H9 (cell line): ENCODE measurements at places on chromosomes 13 and 19. TPM values are rescaled to one million over a fixed set of nuclear protein-coding genes. Genes with fewer than 3 reads are reported as not detected.
A peak's percentile ranks its signal among the peaks of the same experiment; 100 is the strongest.

Gene BAX
- total RNA-seq, result 310 and 315 TPM in 2 replicates

Gene TEX29
- 0.33 TPM in 1 of 2 replicates, not detected in the other for total RNA-seq

- no peak for DNase-seq
Observed at GRCh38 chr19:1125601-1126467, 22.0 kb downstream of the GPX4 start.

Gene PCDH9
- total RNA-seq, result 0.09 and 0.11 TPM in 2 replicates

Gene DACT3
- total RNA-seq, result 0.87 and 1.1 TPM in 2 replicates

- no peak for DNase-seq
Observed at GRCh38 chr13:108609353-108609752, 20.1 kb upstream of the MYO16 start.

Gene HCST
- 0.68 and 1.8 TPM in 2 replicates for total RNA-seq

- DNase-seq, result no peak
Observed at GRCh38 chr13:41213316-41213715, 18.9 kb upstream of the KBTBD7 start.

DNA sequence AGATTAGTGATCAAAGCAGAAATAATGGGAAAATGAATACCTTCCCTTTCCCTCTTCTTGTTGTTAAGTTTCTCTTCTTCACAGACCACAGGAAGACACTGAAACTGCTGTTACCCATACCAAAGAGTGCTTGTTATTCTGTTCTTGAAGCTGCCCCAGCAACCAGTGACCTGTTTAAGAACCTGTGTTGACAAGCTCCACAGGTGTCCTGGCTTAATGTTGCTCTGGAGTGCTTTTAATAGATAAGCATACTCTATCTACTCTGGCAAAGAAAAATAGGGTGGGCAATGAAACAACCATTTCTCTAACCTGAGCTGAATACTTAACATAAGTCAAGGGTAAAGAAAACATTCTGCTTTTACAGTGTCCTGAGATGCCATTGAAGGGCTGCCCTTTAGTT is 506.7 kb upstream of the GPC6 start:
- DNase-seq, result peak; percentile 38

Gene SBK2
- total RNA-seq, result 2.5 and 2.8 TPM in 2 replicates

Gene STOML3
- not detected in 2 replicates for total RNA-seq

- DNase-seq, result no peak
Observed at GRCh38 chr13:49502954-49503353, 7.2 kb downstream of the PHF11 start.

DNA sequence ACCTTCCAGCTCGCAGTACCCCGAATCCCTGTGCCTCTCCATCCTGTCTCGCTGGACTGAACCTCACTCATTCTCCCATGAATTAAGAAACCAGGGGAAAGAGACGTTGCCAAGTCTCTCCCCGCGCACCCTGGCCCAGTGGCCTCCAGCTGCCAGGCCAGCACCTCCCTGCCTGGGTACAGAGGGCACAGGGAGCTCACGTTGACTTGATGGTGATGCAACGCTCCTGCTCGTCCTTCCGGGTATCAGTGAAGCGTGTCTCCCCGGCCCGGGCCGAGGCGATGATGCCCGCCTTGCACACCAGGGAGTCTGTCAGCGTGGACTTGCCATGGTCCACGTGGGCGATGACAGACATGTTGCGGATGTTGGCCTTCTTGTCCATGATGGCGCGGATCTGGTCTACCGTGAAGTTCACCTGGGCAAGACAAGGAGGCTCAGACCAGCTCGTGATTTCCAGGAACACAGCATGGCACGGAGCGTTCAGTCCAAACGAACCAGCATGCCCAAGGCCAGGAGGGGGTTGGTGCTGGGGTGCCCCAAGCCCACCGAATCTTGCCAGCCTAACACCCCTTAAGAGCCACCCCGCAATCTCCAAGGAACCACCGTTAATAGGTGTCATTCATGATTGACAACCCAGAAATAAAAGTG is 1.2 kb downstream of the EEF2 start:
- peak; percentile 29 for DNase-seq

GRCh38 chr19:12995596-12996405 is 526 bp downstream of the NFIX start:
- no peak for DNase-seq

DNA sequence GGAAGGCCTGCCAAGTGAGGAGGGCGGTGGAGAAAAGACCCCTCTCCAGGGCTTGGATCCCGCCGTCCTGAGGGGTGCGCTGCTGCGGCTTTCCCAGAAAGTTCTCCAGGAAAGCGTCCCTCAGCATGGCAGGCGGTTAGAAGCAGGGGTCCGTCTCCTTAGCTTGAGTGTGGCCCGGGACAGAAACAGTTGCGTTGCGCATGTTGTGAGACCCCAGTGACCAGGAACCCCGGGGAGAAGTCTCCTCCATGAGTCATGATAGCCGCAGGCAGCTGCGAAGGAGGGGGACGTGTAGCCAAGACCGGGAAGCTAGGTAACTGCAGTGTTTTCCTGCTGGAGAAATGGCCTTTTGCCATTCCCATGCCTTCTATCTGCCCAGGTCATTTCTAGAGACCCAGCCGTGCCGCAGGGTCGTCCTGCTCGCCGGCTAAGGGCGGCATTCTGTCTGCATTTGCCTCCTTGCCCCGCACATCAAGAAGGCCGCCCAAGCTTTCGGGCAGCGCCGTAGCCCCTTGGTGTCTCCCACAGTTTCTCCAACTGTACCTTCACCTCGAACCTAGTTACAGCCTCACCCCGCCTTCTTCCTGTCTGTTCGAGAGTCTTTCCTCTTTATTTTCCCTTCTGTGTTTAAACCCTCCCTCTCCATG is 64.3 kb downstream of the TM9SF2 start:
- DNase-seq, result peak; percentile 59

GRCh38 chr13:31781064-31781463 is 41.7 kb downstream of the RXFP2 start:
- DNase-seq, result no peak

DNA sequence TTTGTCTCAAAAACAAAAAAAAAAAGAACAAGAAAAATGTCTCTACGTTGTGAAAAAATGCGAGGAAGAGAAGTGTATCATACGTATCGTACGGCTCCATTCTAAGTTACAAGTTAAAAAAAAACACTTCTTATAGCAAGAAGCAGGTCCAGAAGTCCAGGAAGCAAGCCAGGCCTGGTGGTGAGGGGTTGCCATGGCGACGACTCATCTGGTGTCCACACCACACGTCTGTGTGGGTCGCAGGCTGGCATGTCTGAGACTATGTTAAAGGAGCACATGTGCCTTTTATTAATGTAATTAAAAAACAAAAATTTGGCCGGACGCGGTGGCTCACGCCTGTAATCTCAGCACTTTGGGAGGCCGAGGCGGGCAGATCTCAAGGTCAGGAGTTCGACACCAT is 5.9 kb downstream of the MED16 start:
- DNase-seq, result no peak

GRCh38 chr19:35248310-35249145 is at the start of gene LSR:
Gene LSR (plus strand): TSS chr19:35249002. CDS start chr19:35249023, 21 bp downstream.
- DNase-seq, result peak; percentile 95

Gene DZIP1
- 31.5 and 33.6 TPM in 2 replicates for total RNA-seq

Gene NCAN
- total RNA-seq, result 1.5 and 1.6 TPM in 2 replicates

Gene RXFP2
- total RNA-seq, result not detected in 2 replicates

Gene AMER2
- 0.02 and 0.04 TPM in 2 replicates for total RNA-seq

DNA sequence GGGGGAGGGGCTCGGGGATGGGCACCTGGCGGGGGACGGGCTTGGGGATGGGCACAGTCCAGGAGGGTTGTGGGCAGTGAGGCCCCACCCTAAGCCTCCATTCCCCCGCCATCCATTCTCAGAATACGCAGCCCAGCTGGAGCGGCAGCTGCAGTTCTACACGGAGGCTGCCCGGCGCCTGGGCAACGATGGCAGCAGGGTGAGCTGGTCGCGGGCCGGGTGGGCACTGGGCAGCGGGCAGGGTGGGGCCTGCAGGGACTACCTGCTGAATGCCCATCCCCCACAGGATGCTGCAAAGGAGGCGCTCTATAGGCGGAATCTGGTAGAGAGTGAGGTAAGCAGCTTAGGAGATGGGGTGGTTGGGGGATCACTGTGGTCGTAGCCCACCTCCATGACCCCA is 8.3 kb downstream of the PODNL1 start:
- DNase-seq, result no peak

DNA sequence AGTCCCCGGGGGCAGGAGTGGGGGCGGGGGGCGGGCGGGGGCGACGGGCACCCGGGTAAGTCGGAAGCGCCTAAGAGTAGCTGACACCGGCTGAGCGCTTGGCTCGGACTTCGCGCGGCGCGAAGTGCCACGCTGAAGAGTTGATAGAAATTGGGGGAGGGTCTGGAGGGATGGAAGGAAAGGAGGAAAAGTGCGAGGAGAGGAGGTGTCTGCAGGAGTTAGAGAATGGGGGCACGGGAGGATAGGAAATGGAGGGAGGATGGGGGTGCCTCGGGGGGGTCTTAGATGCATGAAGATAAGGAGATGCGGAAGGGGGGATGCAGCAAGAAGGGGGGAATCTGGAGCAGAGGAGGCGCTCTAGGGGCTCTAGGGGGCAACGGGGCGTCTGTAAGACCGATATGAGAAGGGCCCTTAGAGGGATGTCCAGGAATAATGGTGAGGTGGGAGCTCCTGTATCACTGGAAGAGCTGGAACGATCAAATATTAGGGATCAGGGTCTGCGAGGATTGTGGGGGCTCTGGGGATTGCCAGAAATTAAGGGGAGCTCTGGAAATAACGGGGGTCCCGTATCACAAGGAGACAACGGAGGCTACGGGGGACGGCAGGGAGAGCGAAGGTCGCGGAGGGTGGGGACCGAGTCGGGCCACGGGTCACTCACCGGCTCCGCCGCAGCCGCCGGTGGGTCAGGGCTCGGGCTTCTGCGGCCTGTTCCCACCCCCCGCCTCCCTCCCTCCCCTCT is at the start of gene MYPOP:
Gene MYPOP, minus strand, starts transcription at position 702 of the 739 bp plus-strand sequence. CDS start 840 bp downstream, outside the sequence.
- peak; percentile 33 for DNase-seq

DNA sequence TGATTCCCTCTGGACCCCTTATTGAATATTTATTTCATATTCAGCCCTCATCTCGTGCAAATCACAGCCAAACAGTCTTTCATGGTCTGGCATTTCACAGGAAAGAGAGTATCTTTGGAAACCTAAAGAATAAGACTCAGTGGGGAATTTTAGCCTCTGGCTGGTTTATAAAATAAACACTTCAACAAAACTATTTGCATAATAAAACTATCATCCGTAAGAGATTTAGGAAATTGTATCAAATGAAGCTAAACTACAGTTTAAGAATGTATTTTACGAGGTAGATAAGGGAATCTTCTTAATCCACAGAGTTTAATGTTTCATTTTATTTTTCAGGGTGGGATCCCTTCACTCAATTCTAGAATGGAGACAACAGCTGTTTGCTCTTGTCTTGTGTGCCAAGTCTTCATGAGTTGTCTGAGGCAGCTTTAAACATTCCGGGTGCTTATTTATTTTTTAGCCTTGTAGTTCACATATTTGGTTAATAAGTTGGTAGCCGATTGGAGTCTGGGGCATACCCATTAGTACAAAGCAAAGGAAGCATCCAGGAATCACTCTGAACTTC is 634.4 kb upstream of the KLF12 start:
- no peak for DNase-seq

Gene WDR87
- not detected in 2 replicates for total RNA-seq

Gene GSX1
- not detected in 2 replicates for total RNA-seq

DNA sequence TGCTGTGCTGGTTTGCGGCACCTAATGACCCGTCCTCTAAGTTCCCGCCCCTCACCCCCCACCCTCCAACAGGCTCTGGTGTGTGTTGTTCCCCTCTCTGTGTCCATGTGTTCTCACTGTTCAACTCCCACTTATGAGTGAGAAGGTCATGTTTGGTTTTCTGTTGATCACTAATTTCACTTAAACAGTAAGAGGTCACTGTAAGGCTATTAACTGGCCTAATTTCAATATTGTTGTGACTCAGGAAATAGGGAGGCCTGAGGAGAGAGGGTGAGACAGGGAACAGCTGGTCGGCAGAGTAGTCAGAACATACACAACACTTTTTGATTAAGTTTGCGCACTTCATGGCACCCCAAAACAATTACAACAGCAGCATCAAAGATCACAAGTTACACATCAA is 15.6 kb downstream of the TUBGCP3 start:
- DNase-seq, result no peak

DNA sequence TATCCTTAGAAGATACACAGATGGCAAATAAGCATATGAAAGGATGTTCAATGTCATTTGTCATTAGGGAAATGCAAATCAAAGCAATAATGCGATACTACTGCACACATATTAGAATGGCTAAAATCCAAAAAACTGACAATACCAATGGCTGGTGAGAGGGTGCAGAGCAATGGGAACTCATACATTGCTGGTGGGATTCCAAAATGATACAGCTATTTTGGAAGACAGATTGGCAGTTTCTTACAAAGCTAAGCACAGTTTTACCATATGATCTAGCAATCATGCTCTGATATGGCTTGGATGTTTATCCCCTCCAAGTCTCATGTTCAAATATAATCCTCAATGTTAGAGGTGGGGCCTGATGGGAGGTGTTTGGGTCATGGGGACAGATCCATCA is 122.6 kb downstream of the KCTD15 start:
- no peak for DNase-seq

DNA sequence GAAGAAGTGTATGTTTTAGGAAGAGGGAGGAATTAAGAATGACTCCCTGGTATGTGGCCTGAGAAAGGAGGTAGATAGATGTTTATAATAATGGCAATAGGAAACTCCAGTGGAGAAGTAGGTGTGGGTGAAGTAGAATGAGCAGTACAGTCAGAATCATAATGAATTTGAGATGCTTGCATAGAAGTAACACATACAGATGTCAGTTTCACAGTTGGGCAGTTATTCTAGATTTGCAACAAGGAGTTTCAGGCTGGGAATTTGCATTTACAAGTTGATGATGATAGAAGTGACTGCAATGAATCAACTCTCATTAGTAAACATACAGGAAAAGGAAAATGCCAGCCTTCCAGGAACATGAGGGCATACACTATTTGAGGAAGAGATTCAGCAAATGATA is 149.0 kb downstream of the SLITRK1 start:
- no peak for DNase-seq

DNA sequence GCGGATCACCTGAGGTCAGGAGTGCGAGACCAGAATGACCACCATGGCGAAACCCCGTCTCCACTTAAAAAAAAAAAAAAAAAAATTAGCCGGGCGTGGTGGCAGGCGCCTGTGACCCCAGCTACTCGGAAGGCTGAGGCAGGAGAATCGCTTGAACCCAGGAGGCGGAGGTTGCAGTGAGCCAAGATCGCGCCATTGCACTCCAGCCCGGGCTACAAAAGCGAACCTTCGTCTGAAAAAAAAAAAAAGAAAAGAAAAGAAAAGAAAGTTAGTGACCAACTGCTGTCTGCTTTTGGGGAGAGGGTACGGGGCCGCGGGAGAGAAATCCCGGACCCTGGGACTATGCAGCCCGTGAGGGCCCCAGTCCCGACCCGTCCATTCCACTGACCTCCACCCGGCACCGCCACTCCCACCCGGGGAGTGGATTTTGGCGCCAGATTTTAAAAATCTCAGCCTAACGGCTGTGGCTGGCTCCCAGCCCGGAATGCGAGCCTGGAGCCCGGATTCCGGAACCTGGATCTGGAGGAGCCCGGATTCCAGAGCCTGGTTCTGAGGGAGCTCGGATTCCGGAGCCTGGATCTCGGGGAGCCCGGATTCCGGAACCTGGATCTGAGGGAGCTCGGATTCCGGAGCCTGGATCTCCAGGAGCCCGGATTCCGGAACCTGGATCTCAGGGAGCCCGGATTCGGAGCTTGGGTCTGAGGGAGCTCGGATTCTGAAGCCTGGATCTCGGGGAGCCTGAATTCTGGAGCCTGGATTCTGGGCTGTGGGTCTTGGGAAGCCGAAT is 6.1 kb upstream of the LMNB2 start:
- DNase-seq, result peak; percentile 98

- DNase-seq, result no peak
Observed at GRCh38 chr13:75806117-75806516, 170.0 kb downstream of the LMO7 start.

- DNase-seq, result peak; percentile 98
Observed at GRCh38 chr13:28718543-28719226, at the start of gene SLC46A3. Gene SLC46A3 (minus strand): TSS chr13:28718970. CDS start chr13:28717998, 972 bp downstream.

GRCh38 chr13:98490195-98490836 is 86.6 kb downstream of the STK24 start:
- DNase-seq, result no peak

Gene ZSWIM4
- total RNA-seq, result 50.7 and 53.1 TPM in 2 replicates
